ENCODE measurements at places on chromosomes 6 and 20. TPM values are rescaled to one million over a fixed set of nuclear protein-coding genes. Genes with fewer than 3 reads are reported as not detected.

DNA sequence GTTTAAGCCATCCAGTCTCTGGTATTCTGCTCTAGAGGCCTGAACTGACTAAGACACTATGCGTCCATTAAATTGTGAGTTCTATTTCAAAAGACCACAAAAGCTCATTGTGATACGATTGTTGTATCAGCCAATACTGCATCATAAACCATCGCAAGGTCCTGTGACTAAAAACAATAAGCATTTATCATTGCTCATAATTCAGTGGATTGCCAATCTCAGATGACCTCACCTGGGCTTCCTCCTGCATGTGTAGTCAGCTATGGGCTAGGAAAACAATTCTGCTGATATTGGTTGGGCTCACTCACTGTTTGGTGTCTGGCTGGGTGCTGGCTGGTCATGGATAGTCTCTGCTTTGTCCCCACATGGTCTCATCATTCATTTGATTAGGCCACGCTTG is 592.7 kb upstream of the BTBD3 start:
- no peak overlapping the region for H3K4me3 ChIP-seq
- H3K36me3 ChIP-seq, result no peaks in the 10 kb centered on the region
- no peaks in the 10 kb centered on the region for H3K27me3 ChIP-seq

Gene OTOR
- not detected for total RNA-seq

- peaks cover 5% of the 10 kb centered on the region for H3K4me1 ChIP-seq
Measured at GRCh38 chr6:2861822-2862164, 20.1 kb upstream of the SERPINB1 start.

DNA sequence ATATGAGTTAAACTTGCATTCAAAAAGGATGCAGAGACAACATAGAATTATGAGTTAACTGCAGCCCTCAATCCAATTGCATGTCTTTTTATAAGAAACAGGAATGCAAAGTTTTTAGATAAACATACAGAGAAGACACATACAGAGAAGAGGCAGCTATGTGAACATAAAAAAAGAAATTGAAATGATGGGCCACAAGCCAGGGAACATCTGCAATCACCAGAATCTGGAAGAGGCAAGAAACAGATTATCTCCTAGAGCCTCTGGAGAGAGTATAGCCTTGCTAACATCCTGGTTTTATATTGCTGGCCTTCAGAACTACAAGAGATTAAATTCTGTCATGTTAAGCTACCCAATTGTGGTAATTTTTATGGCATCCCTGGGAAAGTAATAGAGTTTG is 257.2 kb upstream of the EYS start:
- no peaks in the 10 kb centered on the region for H3K36me3 ChIP-seq
- H3K27me3 ChIP-seq, result no peaks in the 10 kb centered on the region
- DNase-seq, result no peak
- no peak overlapping the region for H3K27ac ChIP-seq
- no peaks in the 10 kb centered on the region for H3K4me1 ChIP-seq
- H3K4me3 ChIP-seq, result no peak overlapping the region

Gene APOM
- total RNA-seq, result 2.9 TPM

GRCh38 chr20:11850901-11851300 is 66.8 kb upstream of the BTBD3 start:
- no peak overlapping the region for H3K4me3 ChIP-seq
- H3K36me3 ChIP-seq, result no peaks in the 10 kb centered on the region
- H3K27me3 ChIP-seq, result no peaks in the 10 kb centered on the region
- no peak for DNase-seq
- H3K4me1 ChIP-seq, result no peaks in the 10 kb centered on the region
- no peak overlapping the region for H3K27ac ChIP-seq

DNA sequence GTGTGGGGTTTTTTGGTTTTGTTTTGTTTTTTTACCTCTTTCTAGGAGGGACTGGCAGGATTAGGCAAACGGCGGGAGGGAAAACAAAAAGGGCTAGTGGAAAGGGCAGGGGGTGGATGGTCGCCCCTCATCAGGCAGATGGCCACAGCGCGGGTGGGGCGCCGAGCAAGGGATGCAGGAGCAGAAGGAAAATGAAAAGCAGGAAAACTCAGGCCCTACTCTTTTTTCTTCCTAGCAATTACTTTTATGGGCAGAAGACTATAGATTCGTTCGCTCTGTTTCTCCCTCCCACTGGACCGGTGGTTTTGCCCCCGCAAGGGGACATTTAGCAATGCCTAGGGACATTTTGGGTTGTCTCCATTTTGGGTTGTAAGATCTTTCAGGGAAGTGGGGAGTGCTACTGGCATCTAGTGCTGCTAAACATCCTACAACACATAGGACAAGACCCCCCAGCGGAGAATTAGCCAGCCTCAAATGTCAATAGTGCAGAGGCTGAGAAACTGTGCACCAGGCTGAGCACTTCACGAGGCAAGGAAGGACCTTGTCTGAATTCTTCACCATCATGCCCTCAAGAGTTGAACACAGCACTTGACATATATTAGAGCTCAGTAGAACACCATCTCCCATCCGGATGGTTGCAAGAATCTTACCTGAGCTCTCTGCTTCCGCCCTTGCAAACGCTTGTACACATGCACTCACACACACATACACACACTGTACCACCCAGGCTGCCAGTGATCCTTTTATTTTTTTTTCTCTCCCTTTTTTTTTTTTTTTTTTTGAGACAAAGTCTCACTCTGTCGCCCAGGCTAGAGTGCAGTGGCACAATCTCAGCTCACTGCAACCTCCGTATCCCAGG is 4.8 kb upstream of the ZMYND8 start:
- H3K27me3 ChIP-seq, result no peaks in the 10 kb centered on the region
- DNase-seq, result no peak
- no peak overlapping the region for H3K4me3 ChIP-seq
- peaks cover 43% of the 10 kb centered on the region for H3K4me1 ChIP-seq

Gene FNDC11
- total RNA-seq, result not detected

Gene PMEPA1
- total RNA-seq, result 25.9 TPM

Gene SAPCD1
- not detected for total RNA-seq

- no peaks in the 10 kb centered on the region for H3K36me3 ChIP-seq
- no peak overlapping the region for H3K4me3 ChIP-seq
- no peak for DNase-seq
- H3K27me3 ChIP-seq, result no peaks in the 10 kb centered on the region
- no peak overlapping the region for H3K27ac ChIP-seq
- H3K4me1 ChIP-seq, result no peaks in the 10 kb centered on the region
Measured at GRCh38 chr6:82891076-82891475, 174.6 kb downstream of the UBE3D start.

- no peaks in the 10 kb centered on the region for H3K27me3 ChIP-seq
- H3K4me3 ChIP-seq, result no peak overlapping the region
- H3K27ac ChIP-seq, result no peak overlapping the region
- H3K36me3 ChIP-seq, result no peaks in the 10 kb centered on the region
- no peak for DNase-seq
Measured at GRCh38 chr6:168216751-168217191, 102.8 kb downstream of the DACT2 start.

Gene CTAGE9
- total RNA-seq, result not detected

DNA sequence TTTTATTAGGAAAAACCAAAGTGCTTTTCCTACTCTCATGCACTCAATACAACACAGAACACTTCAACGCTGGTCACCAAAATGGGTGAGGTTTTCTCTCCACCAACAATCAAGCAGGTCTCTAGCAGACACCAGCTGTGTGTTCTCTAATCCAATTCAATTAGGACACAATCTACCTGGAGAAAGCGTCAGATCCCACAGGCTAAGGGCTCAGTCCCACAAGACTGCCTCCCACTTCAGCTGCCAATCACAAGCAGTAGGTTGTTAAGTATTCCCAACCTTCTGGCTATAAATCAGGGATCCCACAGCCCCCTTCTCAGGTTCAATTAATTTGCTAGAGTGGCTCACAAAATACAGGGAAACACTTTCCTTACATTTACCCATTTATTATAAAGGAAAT is 47.7 kb downstream of the STMND1 start:
- H3K27me3 ChIP-seq, result no peaks in the 10 kb centered on the region
- no peak overlapping the region for H3K27ac ChIP-seq
- no peaks in the 10 kb centered on the region for H3K36me3 ChIP-seq
- H3K4me3 ChIP-seq, result no peak overlapping the region
- no peak for DNase-seq

Gene KCTD20
- 48.9 TPM for total RNA-seq

DNA sequence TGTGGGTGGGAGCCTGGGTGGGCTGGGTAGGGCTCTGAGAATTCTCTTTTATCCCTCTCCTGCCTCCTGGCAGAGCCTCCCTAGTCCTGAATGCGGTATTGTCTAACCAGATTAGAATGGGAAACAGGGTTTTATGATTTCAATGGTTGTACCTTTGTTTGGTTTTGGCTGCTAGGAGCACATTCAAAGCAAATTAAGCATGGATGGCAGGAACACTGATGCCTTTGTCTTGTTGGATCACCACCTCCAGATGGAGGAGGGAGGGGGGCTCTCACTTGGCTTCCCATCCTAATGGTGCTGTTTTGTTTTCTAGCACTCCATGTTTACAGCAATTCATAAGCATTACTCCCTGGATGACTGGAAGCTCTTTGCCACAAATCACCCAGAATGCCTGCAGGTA is 11.6 kb downstream of the GMPR start:
- no peaks in the 10 kb centered on the region for H3K4me1 ChIP-seq
- H3K27me3 ChIP-seq, result no peaks in the 10 kb centered on the region
- H3K36me3 ChIP-seq, result no peaks in the 10 kb centered on the region
- no peak for DNase-seq
- no peak overlapping the region for H3K4me3 ChIP-seq

GRCh38 chr20:57329608-57330221 is at the start of gene SPO11:
Gene SPO11 (plus strand): TSS chr20:57329803. CDS start chr20:57329868, 65 bp downstream.
- H3K36me3 ChIP-seq, result no peaks in the 10 kb centered on the region
- no peak within 1 kb of the TSS for H3K4me3 ChIP-seq
- H3K27me3 ChIP-seq, result peaks cover 27% of the 10 kb centered on the region

GRCh38 chr20:4008877-4009276 is 6.5 kb downstream of the RNF24 start:
- no peak for DNase-seq
- no peaks in the 10 kb centered on the region for H3K36me3 ChIP-seq
- H3K27me3 ChIP-seq, result no peaks in the 10 kb centered on the region
- no peak overlapping the region for H3K4me3 ChIP-seq
- H3K27ac ChIP-seq, result no peak overlapping the region
- H3K4me1 ChIP-seq, result no peaks in the 10 kb centered on the region

DNA sequence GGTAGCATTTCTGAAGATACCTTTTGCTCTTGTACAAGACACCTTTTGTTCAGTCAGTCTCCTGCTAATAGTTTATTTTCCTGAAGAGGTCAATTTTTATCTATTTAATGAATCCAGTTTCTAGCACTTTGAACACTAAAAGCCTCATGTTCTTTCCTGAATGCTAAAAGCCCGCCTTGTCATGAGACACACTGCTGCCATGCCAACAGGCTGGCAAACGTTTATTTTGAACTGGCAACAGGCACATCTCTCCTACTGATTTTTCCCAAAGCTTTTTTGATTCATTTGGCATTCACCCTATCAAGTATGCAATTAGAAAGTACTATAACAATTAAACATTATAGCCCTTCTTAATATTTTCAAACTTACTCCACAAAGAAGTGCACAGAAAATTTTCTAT is 421.2 kb upstream of the EYS start:
- no peaks in the 10 kb centered on the region for H3K27me3 ChIP-seq
- no peak overlapping the region for H3K4me3 ChIP-seq
- no peaks in the 10 kb centered on the region for H3K4me1 ChIP-seq
- no peak overlapping the region for H3K27ac ChIP-seq
- DNase-seq, result no peak

Gene MAPK13
- 2.6 TPM for total RNA-seq

Gene CST1
- total RNA-seq, result not detected

GRCh38 chr6:101650402-101651100 is 257.0 kb downstream of the GRIK2 start:
- H3K4me1 ChIP-seq, result no peaks in the 10 kb centered on the region
- no peaks in the 10 kb centered on the region for H3K27me3 ChIP-seq
- H3K4me3 ChIP-seq, result no peak overlapping the region
- no peak for DNase-seq
- H3K27ac ChIP-seq, result no peak overlapping the region

DNA sequence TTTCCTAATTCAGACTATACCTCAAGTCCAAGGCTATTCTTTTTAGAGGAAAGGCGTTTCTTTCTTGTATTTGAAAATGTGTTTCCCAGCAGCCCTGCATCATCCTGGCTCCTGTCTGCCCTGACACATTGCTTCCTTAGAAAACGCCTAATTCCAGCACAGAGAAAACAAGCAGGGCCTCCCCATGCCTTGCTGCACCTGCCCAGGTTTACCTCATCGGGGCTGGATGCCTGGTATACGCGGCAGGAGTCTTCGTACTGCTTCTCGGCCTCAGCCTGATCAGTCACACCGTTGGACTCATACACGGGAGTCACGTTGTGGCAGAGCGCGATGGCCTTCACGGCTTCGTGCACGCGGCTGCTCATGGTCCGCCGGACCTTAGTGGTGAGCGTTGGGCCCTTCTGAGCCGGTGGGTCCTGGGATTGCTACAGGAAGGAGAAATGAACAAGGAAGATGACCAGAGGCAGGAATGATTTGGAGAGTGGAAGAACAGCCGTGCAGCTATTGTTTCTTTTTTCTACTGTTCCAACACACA is 111.4 kb downstream of the ATP9A start:
- DNase-seq, result no peak
- H3K4me1 ChIP-seq, result no peaks in the 10 kb centered on the region
- no peak overlapping the region for H3K27ac ChIP-seq
- H3K36me3 ChIP-seq, result no peaks in the 10 kb centered on the region

Gene HLA-DRB5
- total RNA-seq, result not detected

- H3K36me3 ChIP-seq, result no peaks in the 10 kb centered on the region
- H3K4me1 ChIP-seq, result no peaks in the 10 kb centered on the region
- no peak overlapping the region for H3K4me3 ChIP-seq
- no peak overlapping the region for H3K27ac ChIP-seq
Measured at GRCh38 chr6:147974376-147974775, 368.3 kb upstream of the SASH1 start.
